Spleen (tissue), 13 donors: ENCODE measurements at places on chromosomes 7 and 10. TPM values are rescaled to one million over a fixed set of nuclear protein-coding genes. Genes with fewer than 3 reads are reported as not detected.

GRCh38 chr10:114678336-114678735 is 20.3 kb upstream of the ABLIM1 start:
- H3K36me3 ChIP-seq: no peaks in the 10 kb centered on the region
- DNase-seq: no peak
- H3K27me3 ChIP-seq: no peaks in the 10 kb centered on the region
- H3K27ac ChIP-seq: no peak overlapping the region
- H3K4me3 ChIP-seq: no peak overlapping the region
- no peaks in the 10 kb centered on the region for H3K4me1 ChIP-seq

GRCh38 chr7:36958111-36958733 is 233.9 kb upstream of the AOAH start:
- no peak for DNase-seq
- H3K27me3 ChIP-seq: no peaks in the 10 kb centered on the region
- peak overlapping the region; percentile 22 for H3K27ac ChIP-seq
- no peaks in the 10 kb centered on the region for H3K36me3 ChIP-seq

- H3K4me3 ChIP-seq: no peak overlapping the region
- H3K27ac ChIP-seq: no peak overlapping the region
- H3K36me3 ChIP-seq: peaks cover 76% of the 10 kb centered on the region
- no peaks in the 10 kb centered on the region for H3K27me3 ChIP-seq
- no peaks in the 10 kb centered on the region for H3K4me1 ChIP-seq
Observed at GRCh38 chr7:248732-249435, 41.1 kb upstream of the FOXL3 start.

DNA sequence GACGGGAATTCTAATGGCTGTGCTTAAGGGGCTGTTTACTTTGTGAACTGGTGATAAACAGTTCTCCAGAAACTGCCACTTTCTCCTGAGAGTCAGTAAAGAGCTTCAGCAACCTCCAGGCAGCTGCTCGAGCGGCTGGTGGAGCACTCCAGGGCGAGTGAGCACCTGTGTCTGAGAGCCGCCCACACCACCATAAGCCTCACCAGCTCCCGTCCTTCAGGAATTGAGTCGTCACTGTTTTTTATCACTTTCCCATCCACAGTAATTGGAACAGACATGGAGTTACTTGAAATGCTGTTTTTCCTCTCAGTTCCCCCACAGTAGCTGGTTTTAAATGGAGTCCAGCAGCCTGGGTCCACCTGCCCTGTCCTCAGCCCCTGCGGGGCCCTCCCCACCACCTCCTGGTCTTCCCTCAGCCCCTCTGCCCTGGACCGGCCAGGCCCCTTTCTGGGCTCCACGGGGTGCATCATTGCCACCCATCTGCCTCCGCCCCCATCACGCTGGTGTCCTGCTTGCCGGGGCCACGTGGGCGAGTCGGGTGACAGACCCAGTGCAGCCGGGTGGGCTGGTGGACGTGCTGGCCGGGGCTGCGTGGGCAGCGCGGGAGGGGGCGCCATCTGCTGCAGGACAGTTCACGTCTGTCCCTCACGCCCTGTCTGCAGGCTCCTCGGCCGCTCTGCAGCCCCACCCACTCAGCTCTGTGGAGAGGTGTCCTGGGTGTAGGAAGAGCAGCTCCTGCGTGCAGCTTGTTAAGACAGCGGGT is 56.0 kb downstream of the NKX6-2 start:
- no peaks in the 10 kb centered on the region for H3K27me3 ChIP-seq
- H3K36me3 ChIP-seq: peaks cover 93% of the 10 kb centered on the region
- H3K27ac ChIP-seq: no peak overlapping the region
- no peak overlapping the region for H3K4me3 ChIP-seq
- DNase-seq: no peak

GRCh38 chr7:114787556-114787955 is 134.3 kb upstream of the MDFIC start:
- no peak overlapping the region for H3K4me3 ChIP-seq
- no peaks in the 10 kb centered on the region for H3K27me3 ChIP-seq
- DNase-seq: no peak
- H3K36me3 ChIP-seq: no peaks in the 10 kb centered on the region
- no peak overlapping the region for H3K27ac ChIP-seq
- no peaks in the 10 kb centered on the region for H3K4me1 ChIP-seq

GRCh38 chr10:86048973-86049372 is 317.6 kb downstream of the GRID1 start:
- no peaks in the 10 kb centered on the region for H3K27me3 ChIP-seq
- no peaks in the 10 kb centered on the region for H3K4me1 ChIP-seq
- no peak overlapping the region for H3K27ac ChIP-seq
- no peak overlapping the region for H3K4me3 ChIP-seq
- no peaks in the 10 kb centered on the region for H3K36me3 ChIP-seq

GRCh38 chr7:134561-135256 is 57.7 kb upstream of the FAM20C start:
- H3K4me3 ChIP-seq: no peak overlapping the region
- no peaks in the 10 kb centered on the region for H3K36me3 ChIP-seq
- no peaks in the 10 kb centered on the region for H3K27me3 ChIP-seq
- H3K27ac ChIP-seq: no peak overlapping the region
- no peak for DNase-seq

DNA sequence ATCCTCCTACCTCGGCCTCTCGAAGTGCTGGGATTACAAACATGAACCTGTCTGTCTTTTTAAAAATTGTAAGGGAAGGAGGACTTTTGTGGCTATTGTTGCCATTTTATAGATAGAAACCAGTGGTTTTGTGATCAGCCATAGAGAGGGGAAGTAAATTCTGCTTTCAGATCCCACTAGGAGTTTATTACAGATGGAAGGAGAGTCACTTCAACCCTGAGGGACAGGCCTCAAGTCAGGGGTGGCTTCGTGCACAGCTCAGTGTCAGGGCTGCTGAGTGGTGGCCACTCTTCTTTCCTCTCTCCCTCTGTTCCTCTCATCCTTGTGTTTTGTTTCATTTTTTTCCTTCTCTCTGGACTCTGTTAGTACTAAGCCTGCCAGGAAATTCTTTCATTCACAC is 60.8 kb downstream of the OGDH start:
- H3K27me3 ChIP-seq: no peaks in the 10 kb centered on the region
- DNase-seq: no peak
- no peaks in the 10 kb centered on the region for H3K4me1 ChIP-seq
- H3K4me3 ChIP-seq: no peak overlapping the region
- no peaks in the 10 kb centered on the region for H3K36me3 ChIP-seq

- H3K4me1 ChIP-seq: peaks cover 25% of the 10 kb centered on the region
- DNase-seq: no peak
- no peaks in the 10 kb centered on the region for H3K27me3 ChIP-seq
Observed at GRCh38 chr10:75003891-75004290, 107.6 kb upstream of the SAMD8 start.

DNA sequence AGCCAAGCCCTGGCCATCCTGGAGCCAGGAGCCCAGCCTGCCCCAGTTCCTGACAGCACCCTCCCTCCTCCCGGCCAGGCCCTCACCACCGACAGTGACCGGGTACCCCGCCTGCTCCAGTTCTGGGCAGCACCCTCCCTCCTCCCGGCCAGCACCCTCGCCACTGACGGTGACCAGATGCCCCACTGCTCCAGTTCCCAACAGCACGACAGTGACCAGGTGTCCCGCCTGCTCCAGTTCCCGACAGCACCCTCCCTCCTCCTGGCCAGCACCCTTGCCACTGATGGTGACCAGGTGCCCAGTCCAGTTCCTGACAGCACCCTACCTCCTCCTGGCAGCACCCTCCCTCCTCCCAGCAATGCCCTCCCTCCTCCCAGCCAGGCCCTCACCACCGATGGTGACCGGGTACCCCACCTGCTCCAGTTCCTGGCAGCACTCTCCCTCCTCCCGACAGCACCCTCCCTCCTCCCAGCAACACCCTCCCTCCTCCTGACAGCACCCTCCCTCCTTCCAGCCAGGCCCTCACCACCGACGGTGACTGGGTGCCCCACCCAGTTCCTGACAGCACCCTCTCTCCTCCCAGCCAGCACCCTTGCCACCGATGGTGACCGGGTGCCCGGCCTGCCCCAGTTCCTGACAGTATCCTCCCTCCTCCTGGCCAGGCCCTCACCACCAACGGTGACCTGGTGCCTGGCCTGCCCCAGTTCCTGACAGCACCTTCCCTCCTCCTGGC is 40.3 kb downstream of the VIPR2 start:
- H3K4me3 ChIP-seq: no peak overlapping the region
- DNase-seq: peak; percentile 56
- H3K27me3 ChIP-seq: no peaks in the 10 kb centered on the region
- H3K36me3 ChIP-seq: no peaks in the 10 kb centered on the region

- H3K27ac ChIP-seq: no peak overlapping the region
- no peaks in the 10 kb centered on the region for H3K36me3 ChIP-seq
- DNase-seq: no peak
- no peaks in the 10 kb centered on the region for H3K27me3 ChIP-seq
Observed at GRCh38 chr10:116049974-116050304, 223.1 kb downstream of the GFRA1 start.

The VAX1 gene
- not detected for total RNA-seq

The CAMK2B gene
- 0.20 TPM for total RNA-seq

The PSD gene
- 2.5 TPM for total RNA-seq

The AGR2 gene
- not detected for total RNA-seq

The ZPBP gene
- not detected for total RNA-seq

The CD36 gene
- 743 TPM for total RNA-seq

The C10orf95 gene
- total RNA-seq: 0.46 TPM

The ZNF92 gene
- total RNA-seq: 15.0 TPM

The RPEL1 gene
- total RNA-seq: 0.23 TPM

The PTPRE gene
- total RNA-seq: 108 TPM
